Breast epithelium (tissue), 4 donors: ENCODE measurements at places on chromosomes 4 and X. TPM values are rescaled to one million over a fixed set of nuclear protein-coding genes. Genes with fewer than 3 reads are reported as not detected.

GRCh38 chrX:153397256-153397960, 3.7 kb downstream of the PNMA6E start:
- no peak for DNase-seq

GRCh38 chrX:74262452-74263209, 41.3 kb upstream of the ZCCHC13 start:
- DNase-seq = no peak

GRCh38 chrX:136768469-136769084, 12.2 kb downstream of the ARHGEF6 start:
- no peak for DNase-seq

DNA sequence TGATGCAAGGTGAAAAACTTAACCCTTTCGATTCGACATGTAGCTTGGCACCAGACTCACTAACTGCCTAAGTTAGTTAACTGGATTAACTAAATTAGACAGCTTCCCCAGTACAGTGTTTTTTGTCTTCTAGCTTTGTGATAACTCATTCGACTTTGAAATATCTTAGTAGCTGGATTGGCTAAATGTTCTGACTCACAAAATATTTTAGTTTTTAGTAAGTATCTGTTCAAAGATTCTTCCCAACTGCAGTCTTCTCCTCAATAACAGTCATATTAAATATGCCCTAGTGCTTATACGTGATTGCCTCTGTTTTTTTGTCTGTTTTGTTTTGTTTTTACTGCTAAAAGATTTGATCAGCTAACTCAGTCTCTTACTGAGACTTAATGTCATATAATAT, 102.9 kb downstream of the KCNIP4 start:
- no peak for DNase-seq

DNA sequence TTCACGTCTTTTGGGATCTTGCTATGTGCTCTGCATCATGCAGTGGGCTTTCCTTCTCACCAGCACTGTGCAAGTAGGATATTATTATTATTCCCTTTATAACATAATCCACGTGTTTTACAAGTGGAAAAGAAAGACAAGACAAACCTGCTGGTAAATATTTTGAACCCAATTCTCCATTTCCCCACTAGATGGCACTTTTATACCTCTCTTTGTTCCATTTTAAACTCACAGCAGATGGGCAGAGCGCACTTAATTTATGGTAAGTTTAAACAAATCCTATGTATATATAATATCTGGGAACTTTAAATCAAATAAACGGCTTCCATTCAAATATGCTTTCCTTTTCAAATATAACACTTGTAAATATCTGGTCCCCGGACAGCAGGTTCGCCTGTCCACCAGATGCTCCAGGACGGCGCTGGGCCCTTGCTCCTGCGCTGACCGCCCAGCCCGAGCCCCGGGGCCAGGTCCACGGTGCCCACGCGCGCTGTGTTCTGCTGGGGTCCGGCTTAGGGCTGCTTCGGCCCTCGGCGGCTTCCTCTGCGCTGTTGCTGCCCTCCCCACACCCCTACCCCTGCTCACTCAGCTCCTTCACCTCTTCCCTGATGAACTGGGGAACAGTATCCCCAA, 31.1 kb downstream of the F11 start:
- no peak for DNase-seq

DNA sequence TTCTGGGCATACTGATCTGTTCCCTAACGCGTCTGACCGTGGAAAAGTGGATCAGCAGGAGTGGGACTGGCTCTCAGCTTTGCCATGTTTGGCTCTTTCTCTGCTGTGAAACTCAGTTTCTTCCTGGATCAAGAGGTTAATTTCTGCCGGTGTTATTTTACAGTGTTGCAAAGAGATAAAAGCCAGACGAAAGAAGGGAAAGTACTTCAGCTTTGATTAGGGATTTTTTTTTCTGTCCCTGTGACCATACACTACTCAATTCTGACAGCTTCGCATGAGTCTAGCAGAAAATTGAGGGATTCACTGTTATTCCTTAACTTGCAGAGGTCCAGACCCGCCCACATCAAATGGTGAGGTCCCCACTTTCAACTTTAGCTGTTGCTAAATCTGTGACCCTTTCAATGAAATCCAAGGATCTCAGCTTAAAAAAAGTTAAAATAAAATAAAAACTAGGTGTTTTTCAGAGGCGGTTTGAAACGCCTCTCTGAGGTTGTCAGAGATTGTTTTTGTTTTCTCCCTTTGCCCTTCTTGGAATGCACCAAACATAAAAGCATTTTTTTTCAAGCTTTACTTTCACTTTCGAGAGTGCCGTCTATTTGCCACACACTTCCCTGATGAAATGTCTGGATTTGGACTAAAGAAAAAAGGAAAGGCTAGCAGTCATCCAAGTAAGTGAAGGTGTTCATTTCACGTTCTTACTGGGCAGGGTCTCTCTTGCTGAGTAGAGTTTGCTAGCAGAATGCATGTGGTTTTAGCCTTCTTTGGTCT, at the start of gene TLR3:
TSS of gene TLR3 (plus strand) at position 576 of the 768 bp plus-strand sequence. CDS start 7,464 bp downstream, outside the sequence.
- no peak for DNase-seq

BMP3 gene
- total RNA-seq = 0.98 TPM

DNA sequence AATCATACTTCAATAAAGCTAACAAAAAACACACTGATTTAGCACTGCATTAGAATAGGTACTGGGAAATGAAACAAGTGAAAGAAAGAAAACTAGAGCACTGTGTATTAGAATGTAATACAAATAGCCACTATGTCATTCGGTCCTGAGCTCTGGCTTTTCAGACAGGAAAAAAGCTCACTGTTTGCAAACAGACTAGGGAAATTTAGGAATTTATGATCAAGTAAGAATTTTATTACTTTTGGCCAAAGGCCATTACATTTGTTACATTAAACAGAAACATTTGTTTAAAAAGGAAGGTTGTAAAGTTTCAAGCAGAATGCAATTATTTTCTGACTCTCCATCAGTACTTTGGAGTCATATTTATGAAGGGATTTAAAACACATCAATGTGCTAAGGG, 68.7 kb downstream of the KLHL8 start:
- no peak for DNase-seq

DNA sequence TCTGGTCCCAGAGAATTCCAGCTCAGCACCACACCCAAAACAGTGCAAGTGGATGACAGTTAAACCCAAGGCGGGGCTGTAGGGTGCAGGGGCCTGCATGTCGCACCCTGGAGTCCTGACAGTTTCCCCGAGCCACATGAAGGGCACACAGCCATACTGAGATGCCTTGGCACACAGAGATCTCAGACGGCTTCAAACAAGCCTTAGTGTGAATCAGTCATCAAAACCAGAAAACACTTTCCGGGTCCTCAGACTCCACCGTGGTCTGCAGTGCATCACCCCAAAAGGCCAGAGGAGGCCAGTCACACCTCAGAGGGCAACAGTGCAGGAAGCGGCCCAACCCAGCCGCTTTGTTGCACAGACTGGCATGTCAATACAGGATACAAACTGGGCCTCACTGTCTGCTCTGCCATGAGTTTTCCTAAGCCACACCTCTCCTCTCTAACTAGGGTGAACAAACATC, 64.6 kb upstream of the ENPP6 start:
- no peak for DNase-seq

GRCh38 chr4:173289353-173289727, 44.8 kb downstream of the HMGB2 start:
- no peak for DNase-seq

TMEM31 gene
- total RNA-seq = not detected

DNA sequence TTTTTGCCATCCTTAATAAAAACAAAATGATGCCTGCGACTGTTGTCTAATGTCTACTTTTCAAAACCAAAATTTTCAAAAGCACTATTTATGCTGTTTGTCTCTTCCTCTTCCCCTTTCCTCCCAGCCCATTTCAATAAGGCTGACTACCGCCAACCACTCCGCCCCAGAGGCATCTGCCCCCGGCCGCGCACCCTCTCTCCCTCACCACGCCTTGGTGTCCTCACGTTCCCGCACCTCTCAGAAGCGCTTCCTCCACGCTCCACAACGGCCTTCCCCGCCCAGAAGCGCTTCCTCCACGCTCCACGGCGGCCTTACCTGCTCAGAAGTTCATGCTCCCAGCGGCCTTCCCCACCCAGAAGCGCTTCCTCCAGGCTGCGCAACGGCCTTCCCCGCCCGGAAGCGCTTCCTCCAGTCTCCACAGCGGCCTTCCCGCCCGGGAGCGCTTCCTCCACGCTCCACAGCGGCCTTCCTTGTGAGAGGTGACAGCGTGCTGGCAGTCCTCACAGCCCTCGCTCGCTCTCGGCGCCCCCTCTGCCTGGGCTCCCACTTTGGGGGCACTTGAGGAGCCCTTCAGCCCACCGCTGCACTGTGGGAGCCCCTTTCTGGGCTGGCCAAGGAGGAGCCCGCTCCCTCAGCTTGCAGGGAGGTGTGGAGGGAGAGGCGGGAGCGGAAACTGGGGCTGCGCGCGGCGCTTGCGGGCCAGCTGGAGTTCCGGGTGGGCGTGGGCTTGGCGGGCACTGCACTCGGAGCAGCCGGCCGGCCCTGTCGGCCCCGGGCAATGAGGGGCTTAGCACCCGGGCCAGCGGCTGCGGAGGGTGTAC, 490.4 kb upstream of the ZFP42 start:
- DNase-seq = no peak
